Heart right ventricle (tissue), 16 donors: ENCODE measurements at places on chromosomes 3 and 15. TPM values are rescaled to one million over a fixed set of nuclear protein-coding genes. Genes with fewer than 3 reads are reported as not detected.

DNA sequence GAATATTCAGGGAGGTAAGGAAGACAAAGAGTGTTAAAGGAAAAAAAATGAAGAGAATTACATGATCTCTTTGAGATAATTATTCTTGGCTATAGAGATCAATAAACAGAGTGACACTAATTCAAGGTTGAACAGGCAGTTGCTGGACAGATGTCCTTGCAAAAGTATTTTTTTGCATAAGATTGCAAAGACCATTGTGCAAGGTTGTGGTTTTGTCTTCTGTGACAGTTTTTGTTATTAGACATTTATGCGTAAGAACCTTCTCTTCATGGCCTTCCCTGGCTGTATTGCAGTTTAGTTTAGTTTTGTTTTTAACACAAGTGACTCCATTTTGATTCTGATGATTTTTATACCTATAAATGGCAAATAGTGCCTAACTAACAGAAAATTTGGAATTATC lies 682.8 kb upstream of the ARPP21 start:
- no peak for DNase-seq
- no peaks in the 10 kb centered on the region for H3K27me3 ChIP-seq
- H3K4me1 ChIP-seq: no peaks in the 10 kb centered on the region

DNA sequence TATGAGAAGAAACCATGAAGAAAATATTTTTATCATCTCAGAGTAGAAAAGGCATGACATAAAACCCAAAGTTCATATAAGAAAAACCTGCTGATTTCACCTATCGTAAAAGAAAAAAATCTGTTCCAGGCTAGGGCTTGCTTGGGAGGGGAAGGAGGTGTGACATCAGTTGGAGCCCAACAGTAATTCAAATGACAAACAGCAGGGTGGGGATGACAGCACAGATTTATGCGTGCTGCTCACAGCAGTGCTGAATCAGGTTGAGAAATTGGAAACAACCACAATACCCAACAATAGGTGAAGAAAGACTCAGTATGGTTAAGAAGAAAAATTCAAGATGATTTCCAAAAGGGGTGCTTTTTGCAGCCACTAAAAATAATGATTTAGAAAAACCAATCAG lies 172.4 kb downstream of the PDE8A start:
- H3K27ac ChIP-seq: no peak overlapping the region
- H3K4me1 ChIP-seq: peaks cover 5% of the 10 kb centered on the region
- no peaks in the 10 kb centered on the region for H3K36me3 ChIP-seq
- no peak overlapping the region for H3K4me3 ChIP-seq
- no peak for DNase-seq
- no peaks in the 10 kb centered on the region for H3K27me3 ChIP-seq

GRCh38 chr3:49015765-49016164 lies 2.6 kb downstream of the DALRD3 start:
- no peak overlapping the region for H3K4me3 ChIP-seq
- no peak overlapping the region for H3K27ac ChIP-seq
- peaks cover 39% of the 10 kb centered on the region for H3K4me1 ChIP-seq
- no peak for DNase-seq
- peaks cover 20% of the 10 kb centered on the region for H3K36me3 ChIP-seq

- DNase-seq: no peak
- H3K4me1 ChIP-seq: no peaks in the 10 kb centered on the region
These were observed 168.4 kb downstream of the TUSC7 start for GRCh38 chr3:116877968-116878367.

GRCh38 chr3:194136519-194137007 lies 615 bp downstream of the HES1 start:
- H3K36me3 ChIP-seq: no peaks in the 10 kb centered on the region
- H3K27ac ChIP-seq: peak overlapping the region; percentile 97
- peak overlapping the region; percentile 94 for H3K4me3 ChIP-seq
- H3K27me3 ChIP-seq: peaks cover 2% of the 10 kb centered on the region
- DNase-seq: no peak

DNA sequence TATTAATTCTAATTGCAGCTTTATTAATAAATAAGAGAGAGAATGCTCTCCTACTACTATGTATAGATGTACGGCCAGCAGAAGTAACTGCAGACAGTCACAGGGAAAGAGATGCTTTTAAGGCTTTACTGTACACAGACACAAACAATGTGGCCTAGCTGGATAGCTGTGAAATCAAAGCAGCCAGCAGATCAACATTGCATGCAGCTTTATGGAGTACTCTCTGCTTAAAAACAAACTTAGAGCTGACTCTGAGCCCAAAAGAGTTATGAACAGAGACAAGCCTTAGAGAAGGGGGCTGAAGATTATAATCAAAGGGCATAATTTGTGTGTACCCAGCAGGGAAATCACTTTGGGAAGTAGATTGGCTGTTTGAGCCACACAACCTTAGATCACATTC lies 47.2 kb downstream of the CADM2 start:
- H3K27me3 ChIP-seq: no peaks in the 10 kb centered on the region
- no peak overlapping the region for H3K27ac ChIP-seq
- H3K36me3 ChIP-seq: no peaks in the 10 kb centered on the region

- H3K36me3 ChIP-seq: no peaks in the 10 kb centered on the region
- no peaks in the 10 kb centered on the region for H3K4me1 ChIP-seq
- H3K4me3 ChIP-seq: no peak overlapping the region
- no peak overlapping the region for H3K27ac ChIP-seq
- no peak for DNase-seq
- no peaks in the 10 kb centered on the region for H3K27me3 ChIP-seq
These were observed 859.6 kb downstream of the ROBO1 start for GRCh38 chr3:78908236-78908635.

DNA sequence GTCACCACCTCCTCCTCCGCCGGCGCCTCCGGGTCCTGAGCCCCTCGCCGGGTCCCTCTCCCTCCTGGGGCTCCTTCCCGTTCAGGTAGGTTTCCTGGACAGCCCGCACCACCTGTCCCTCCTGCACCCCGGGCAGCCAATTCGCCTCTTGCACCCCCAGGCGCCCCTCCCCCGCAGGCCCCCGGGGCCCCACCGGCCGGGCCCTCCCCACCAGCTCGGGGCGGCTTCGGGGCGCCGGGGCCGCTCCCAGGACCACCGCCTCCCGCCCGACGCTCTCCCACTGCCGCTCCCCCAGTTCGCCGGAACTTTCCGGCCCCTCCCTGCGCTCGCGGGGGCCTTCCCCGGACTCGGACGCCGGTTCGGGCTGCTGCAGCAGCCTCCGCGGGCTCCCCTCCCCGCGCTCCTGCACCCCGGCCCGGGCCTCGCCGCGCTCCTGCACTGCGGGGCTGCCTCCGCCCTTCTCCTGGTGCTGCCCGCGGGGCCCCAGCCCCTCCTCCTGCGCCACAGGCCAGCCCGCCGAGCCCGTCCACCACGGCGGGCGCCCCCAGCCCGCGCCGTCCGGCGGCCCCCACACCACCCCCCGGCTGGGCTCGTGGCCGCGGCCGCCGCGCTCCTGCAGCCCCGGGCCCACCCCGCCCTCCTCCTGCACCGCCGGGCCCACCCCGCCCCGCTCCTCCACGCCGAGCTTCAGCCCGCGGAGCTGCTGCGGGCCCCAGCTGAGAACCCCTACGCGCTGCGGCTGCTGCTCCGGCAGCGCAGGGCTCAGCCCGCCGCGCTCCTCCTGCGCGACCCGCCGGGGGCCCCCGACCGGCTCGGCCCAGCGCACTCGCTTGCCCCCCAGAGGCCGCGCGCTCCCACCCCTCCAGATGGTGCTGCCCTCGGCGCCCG lies 587 bp upstream of the TNK2 start:
- DNase-seq: peak; percentile 46
- peak overlapping the region; percentile 87 for H3K27ac ChIP-seq
- no peaks in the 10 kb centered on the region for H3K36me3 ChIP-seq
- peaks cover 12% of the 10 kb centered on the region for H3K4me1 ChIP-seq
- H3K27me3 ChIP-seq: no peaks in the 10 kb centered on the region

- no peaks in the 10 kb centered on the region for H3K27me3 ChIP-seq
- H3K27ac ChIP-seq: peak overlapping the region; percentile 47
- no peaks in the 10 kb centered on the region for H3K36me3 ChIP-seq
- H3K4me1 ChIP-seq: peaks cover 6% of the 10 kb centered on the region
These were observed 12.4 kb downstream of the CIB1 start for GRCh38 chr15:90221246-90221900.

GRCh38 chr3:190205739-190206138 lies 85.0 kb upstream of the P3H2 start:
- DNase-seq: no peak
- no peak overlapping the region for H3K27ac ChIP-seq
- no peak overlapping the region for H3K4me3 ChIP-seq
- no peaks in the 10 kb centered on the region for H3K27me3 ChIP-seq
- H3K36me3 ChIP-seq: no peaks in the 10 kb centered on the region

GRCh38 chr3:132007617-132008016 lies 27.2 kb downstream of the CPNE4 start:
- H3K36me3 ChIP-seq: no peaks in the 10 kb centered on the region
- DNase-seq: no peak
- no peaks in the 10 kb centered on the region for H3K27me3 ChIP-seq
- H3K4me3 ChIP-seq: no peak overlapping the region

GRCh38 chr3:51819709-51820406 lies 40.8 kb upstream of the IQCF6 start:
- no peaks in the 10 kb centered on the region for H3K36me3 ChIP-seq
- no peak for DNase-seq
- H3K4me1 ChIP-seq: no peaks in the 10 kb centered on the region
- H3K27me3 ChIP-seq: no peaks in the 10 kb centered on the region
- H3K4me3 ChIP-seq: no peak overlapping the region

GRCh38 chr15:65066635-65067316 lies 1.0 kb downstream of the RASL12 start:
- H3K36me3 ChIP-seq: no peaks in the 10 kb centered on the region
- peak overlapping the region; percentile 66 for H3K4me3 ChIP-seq
- H3K4me1 ChIP-seq: peaks cover 36% of the 10 kb centered on the region

GRCh38 chr15:94238539-94239118 lies 7.3 kb downstream of the MCTP2 start:
- DNase-seq: no peak
- peaks cover 13% of the 10 kb centered on the region for H3K27me3 ChIP-seq
- no peaks in the 10 kb centered on the region for H3K4me1 ChIP-seq
- H3K36me3 ChIP-seq: no peaks in the 10 kb centered on the region

GRCh38 chr15:35603301-35603700 lies 57.3 kb upstream of the DPH6 start:
- no peak overlapping the region for H3K27ac ChIP-seq
- no peak overlapping the region for H3K4me3 ChIP-seq
- peaks cover 19% of the 10 kb centered on the region for H3K4me1 ChIP-seq
- no peaks in the 10 kb centered on the region for H3K27me3 ChIP-seq
- no peak for DNase-seq

DNA sequence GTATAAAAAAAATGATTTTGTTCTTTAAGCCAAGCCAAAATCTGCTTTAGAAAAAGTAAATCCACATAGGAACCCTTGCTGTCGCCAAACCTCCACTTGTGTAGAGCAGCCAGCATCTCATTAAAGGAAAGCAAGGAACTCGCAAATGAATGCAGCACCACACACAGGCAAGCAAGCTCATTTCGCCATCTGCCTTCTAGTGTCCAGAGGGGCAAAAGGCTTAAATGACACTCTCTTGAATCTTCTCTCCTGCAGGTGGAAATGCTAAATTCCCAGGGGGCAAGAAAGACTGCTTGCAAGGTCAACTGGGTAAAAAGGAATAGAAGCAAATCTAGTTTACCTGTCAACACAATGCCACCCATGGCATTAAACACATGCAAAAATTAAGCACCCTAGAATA lies 2.4 kb downstream of the MB21D2 start:
- no peak for DNase-seq
- peaks cover 4% of the 10 kb centered on the region for H3K4me1 ChIP-seq
- peak overlapping the region; percentile 63 for H3K4me3 ChIP-seq

DNA sequence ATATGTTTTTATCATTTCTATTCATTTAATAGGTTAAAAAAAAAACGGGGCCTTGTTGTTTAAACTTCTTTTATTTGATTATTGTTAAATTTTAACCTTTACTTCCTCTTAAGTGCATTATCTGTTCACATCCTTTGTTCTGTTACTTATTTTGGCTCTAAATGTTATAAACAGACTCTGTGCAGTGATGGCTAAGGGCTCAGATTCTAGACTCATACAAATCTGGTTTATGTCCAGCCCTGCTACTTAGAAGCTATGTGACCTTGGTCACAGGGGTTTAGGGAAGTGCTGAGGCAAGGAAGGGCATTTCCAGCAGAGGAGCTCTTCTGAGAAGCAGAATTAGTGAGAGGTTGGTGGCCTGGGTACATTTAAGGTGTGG lies 55.3 kb upstream of the VILL start:
- no peak overlapping the region for H3K4me3 ChIP-seq
- DNase-seq: no peak
- peaks cover 57% of the 10 kb centered on the region for H3K4me1 ChIP-seq
- H3K27me3 ChIP-seq: no peaks in the 10 kb centered on the region
- peak overlapping the region; percentile 63 for H3K27ac ChIP-seq

GRCh38 chr3:13460341-13460736 lies 19.8 kb upstream of the HDAC11 start:
- H3K27me3 ChIP-seq: no peaks in the 10 kb centered on the region
- H3K36me3 ChIP-seq: no peaks in the 10 kb centered on the region
- H3K4me1 ChIP-seq: peaks cover 12% of the 10 kb centered on the region

GRCh38 chr15:75545064-75545463 lies 34.1 kb downstream of the PTPN9 start:
- H3K36me3 ChIP-seq: no peaks in the 10 kb centered on the region
- DNase-seq: no peak
- no peak overlapping the region for H3K27ac ChIP-seq
- H3K4me1 ChIP-seq: peaks cover 17% of the 10 kb centered on the region
- no peaks in the 10 kb centered on the region for H3K27me3 ChIP-seq

GRCh38 chr3:54564374-54564925 lies 363.4 kb downstream of the LRTM1 start:
- DNase-seq: no peak
- H3K4me3 ChIP-seq: no peak overlapping the region
- no peaks in the 10 kb centered on the region for H3K27me3 ChIP-seq
- H3K36me3 ChIP-seq: no peaks in the 10 kb centered on the region

GRCh38 chr15:67074886-67075229 lies 9.5 kb downstream of the SMAD3 start:
- peak overlapping the region; percentile 5 for H3K27ac ChIP-seq
- H3K4me3 ChIP-seq: no peak overlapping the region
- no peaks in the 10 kb centered on the region for H3K36me3 ChIP-seq
- H3K27me3 ChIP-seq: no peaks in the 10 kb centered on the region
- peaks cover 43% of the 10 kb centered on the region for H3K4me1 ChIP-seq

DNA sequence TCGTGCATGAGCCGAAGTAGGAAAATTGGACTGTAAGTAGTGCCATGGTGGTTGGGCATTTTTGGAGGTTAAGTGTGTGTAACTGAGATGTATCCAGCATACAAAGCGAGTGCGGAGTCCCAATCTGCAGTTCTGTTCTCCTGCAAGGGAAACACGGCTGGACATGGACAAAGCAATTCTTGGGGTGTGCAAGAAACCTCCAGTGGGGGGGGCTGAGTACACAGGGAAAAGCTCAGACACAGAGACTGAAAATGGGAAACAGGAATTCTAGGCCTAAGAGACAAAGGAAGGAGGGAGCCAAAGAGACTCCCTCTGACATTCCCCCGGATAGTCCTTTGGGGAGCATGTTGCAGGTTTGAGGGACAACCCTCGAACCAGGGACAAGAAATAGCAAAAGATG lies 83.2 kb upstream of the PLSCR4 start:
- H3K36me3 ChIP-seq: no peaks in the 10 kb centered on the region
- no peaks in the 10 kb centered on the region for H3K27me3 ChIP-seq
- DNase-seq: peak; percentile 28
- peaks cover 7% of the 10 kb centered on the region for H3K4me1 ChIP-seq

The UQCRC1 gene
- 1,028 TPM for total RNA-seq

The SLC41A3 gene
- total RNA-seq: 31.8 TPM

The REC114 gene
- not detected for total RNA-seq

The CCDC33 gene
- not detected for total RNA-seq

The FBXO45 gene
- 6.4 TPM for total RNA-seq

The ATP13A5 gene
- total RNA-seq: not detected

The MASP1 gene
- total RNA-seq: 272 TPM

The LRRC31 gene
- total RNA-seq: not detected

The DYNLT2B gene
- total RNA-seq: 2.1 TPM

The IL12A gene
- 1.7 TPM for total RNA-seq

The GOLGA8O gene
- total RNA-seq: 0.39 TPM

The PLCH1 gene
- 0.68 TPM for total RNA-seq
